ENCODE measurements at places on chromosomes 7 and 10.

DNA sequence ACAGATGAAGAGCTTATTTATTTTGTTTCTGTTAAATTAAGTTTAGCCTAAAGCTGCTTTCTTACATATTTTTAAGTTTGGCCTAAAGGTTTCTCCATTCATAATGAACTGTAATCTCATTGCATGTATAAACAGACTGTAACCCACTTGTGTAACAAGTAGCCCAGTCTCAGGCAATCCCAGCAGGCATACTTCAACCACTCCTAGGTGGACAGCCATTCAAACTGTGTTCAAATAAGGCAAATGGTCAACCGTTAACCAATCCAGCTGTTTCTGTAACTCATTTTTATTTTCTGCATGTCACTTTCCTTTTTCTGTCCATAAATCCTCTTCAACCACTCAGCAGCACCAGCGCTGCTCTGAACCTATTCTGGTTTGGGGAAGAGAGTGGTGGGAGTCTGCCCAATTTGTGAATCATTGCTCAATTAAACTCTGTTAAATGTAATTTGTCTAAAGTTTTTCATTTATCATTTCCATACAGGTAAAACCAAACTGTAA lies 35.9 kb downstream of the PHYHIPL start:
- no peak overlapping the region for H3K4me3 ChIP-seq
- H3K4me1 ChIP-seq = no peaks in the 10 kb centered on the region
- H3K27me3 ChIP-seq = no peaks in the 10 kb centered on the region
- H3K36me3 ChIP-seq = no peaks in the 10 kb centered on the region
- H3K27ac ChIP-seq = no peak overlapping the region

- no peaks in the 10 kb centered on the region for H3K4me1 ChIP-seq
- no peaks in the 10 kb centered on the region for H3K27me3 ChIP-seq
- no peak overlapping the region for H3K4me3 ChIP-seq
- no peak overlapping the region for H3K27ac ChIP-seq
- no peaks in the 10 kb centered on the region for H3K36me3 ChIP-seq
- DNase-seq = no peak
Observed at GRCh38 chr7:100496509-100496908, 12.8 kb downstream of the NYAP1 start.

- H3K4me3 ChIP-seq = no peak overlapping the region
- H3K36me3 ChIP-seq = no peaks in the 10 kb centered on the region
- no peak for DNase-seq
- H3K27ac ChIP-seq = no peak overlapping the region
Observed at GRCh38 chr10:63696205-63696604, 175.0 kb downstream of the REEP3 start.

DNA sequence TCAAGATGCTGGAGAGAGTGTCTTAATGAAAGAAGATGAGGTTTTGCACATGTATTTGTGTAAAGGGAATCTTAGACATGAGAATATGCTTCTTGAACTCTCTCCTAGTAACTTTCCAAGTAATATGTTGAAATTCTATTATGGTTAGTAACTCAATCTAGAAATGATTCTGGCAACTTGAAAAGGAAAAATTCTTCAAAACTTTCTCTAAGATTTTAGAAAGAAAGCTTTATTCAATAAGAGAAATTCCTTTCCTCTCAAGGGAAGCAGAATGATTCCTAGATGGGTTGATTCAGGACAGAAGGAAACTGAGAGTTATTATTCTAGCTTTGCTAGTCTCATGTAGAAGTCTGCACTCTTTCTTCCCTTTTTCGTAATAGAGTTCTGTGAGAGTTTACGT lies 364.3 kb upstream of the PLXDC2 start:
- H3K4me3 ChIP-seq = no peak overlapping the region
- no peak for DNase-seq
- H3K36me3 ChIP-seq = no peaks in the 10 kb centered on the region

GRCh38 chr7:99559175-99559915 lies 903 bp downstream of the ZNF655 start:
- H3K4me1 ChIP-seq = peaks cover 16% of the 10 kb centered on the region
- peak overlapping the region; percentile 89 for H3K4me3 ChIP-seq
- no peaks in the 10 kb centered on the region for H3K27me3 ChIP-seq
- peaks cover 29% of the 10 kb centered on the region for H3K36me3 ChIP-seq

DNA sequence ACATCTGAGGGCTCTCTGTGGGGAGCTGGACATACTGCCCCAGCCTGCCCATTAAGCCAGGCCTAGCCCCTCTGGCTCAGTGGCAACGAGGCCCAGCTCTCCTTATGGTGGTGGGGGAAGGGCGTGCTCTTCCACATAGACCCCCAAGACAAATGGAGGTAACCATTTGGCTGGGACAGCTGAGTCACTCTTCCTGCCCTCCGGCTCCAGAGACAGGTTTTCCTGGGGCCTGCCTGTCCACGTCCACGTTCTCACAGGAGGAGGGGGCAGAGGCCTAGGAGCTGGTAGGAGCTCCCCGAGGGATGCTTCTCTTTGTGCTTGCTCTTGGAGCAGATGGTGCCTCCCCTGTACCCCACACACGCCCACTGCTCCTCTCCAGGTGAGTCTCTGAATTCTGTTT lies 33.5 kb downstream of the TSPAN15 start:
- no peak for DNase-seq
- no peaks in the 10 kb centered on the region for H3K36me3 ChIP-seq
- H3K4me3 ChIP-seq = no peak overlapping the region
- H3K27ac ChIP-seq = no peak overlapping the region

DNA sequence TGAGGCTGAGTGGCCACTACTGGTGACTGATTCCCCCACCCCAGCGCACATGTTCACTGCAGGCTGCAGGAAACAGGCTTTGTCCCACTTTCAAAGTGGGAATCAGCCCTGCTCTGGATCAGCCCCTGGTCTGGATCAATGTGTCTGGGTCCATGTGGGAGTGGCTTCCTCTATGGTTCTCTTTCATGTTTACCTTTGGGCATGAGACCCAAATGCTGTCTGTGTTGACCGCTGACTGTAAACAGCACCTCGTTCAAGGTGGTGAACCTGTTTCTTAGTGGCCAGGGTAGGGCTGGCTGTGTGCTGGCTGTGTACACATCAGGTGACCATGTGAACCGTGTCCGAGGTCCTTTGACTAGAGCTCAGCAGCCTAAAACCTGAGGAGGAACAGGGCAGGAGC lies 121.8 kb downstream of the CAMK1D start:
- peaks cover 14% of the 10 kb centered on the region for H3K4me1 ChIP-seq
- no peaks in the 10 kb centered on the region for H3K36me3 ChIP-seq
- no peak overlapping the region for H3K4me3 ChIP-seq
- no peak overlapping the region for H3K27ac ChIP-seq
- H3K27me3 ChIP-seq = no peaks in the 10 kb centered on the region

DNA sequence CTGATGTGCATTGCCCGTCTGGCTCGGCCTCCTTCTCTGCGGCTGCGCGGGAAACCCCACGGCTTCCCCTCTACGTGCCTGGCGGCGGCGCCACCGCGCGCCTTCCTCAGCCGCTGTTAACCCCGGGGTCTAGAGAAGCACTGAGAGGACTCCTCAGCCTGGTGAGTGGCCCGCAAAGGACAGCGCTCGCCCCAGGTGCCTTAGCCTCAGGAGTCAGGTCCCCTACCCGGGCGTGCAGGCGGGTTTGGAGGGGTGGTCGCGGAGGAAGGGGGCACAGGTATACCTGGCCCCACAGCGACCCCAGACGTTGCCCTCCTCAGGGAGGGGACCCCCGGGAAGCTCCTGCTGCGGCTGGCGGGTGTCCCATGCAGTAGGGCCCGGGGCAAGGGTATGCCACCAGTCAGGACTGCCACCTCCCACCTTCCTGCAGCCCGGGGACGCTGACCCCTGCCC lies 51.0 kb downstream of the ARL5B start:
- no peak overlapping the region for H3K27ac ChIP-seq
- H3K4me3 ChIP-seq = no peak overlapping the region
- no peaks in the 10 kb centered on the region for H3K27me3 ChIP-seq
- H3K36me3 ChIP-seq = no peaks in the 10 kb centered on the region

DNA sequence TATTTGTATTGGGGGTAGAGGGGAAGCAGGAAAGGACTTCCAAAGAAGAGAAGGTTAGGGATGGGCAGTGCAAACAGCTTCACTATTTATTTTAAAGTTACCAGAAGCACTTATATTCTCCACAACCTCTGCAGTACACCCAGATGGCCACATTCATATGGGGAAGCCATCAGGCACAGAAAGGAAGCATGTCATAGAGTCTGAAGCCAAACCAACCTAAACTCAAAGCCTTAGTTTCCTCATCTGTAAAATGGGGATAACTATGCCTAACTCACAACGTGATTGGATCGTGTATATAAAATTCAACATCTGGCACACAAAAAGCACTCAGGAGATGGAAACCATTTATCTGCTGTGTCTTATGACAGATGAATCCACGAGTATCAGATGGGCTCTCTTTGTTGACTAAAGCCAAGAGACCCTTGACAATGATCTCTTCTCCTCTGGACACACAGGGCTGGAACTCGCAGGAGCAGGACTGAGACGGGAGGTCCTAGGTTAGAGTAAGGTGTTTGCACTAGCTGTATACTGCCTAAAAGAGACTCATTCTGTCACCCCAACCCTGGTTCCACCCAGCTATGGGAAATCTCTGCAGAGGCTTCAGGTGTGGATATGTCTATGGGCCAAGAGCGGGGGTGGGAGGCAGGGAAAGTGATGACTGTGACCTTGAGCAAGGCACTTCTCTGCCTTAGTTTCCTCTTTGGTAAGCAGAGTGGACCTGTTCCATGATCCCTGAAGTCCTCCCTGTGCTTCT lies 1.8 kb downstream of the KIAA1549 start:
- no peaks in the 10 kb centered on the region for H3K27me3 ChIP-seq
- H3K4me1 ChIP-seq = peaks cover 13% of the 10 kb centered on the region
- H3K36me3 ChIP-seq = no peaks in the 10 kb centered on the region
- H3K4me3 ChIP-seq = peak overlapping the region; percentile 47

GRCh38 chr7:100854146-100854895 lies 1.8 kb downstream of the SLC12A9 start:
- DNase-seq = no peak
- no peaks in the 10 kb centered on the region for H3K36me3 ChIP-seq
- no peaks in the 10 kb centered on the region for H3K4me1 ChIP-seq
- H3K4me3 ChIP-seq = no peak overlapping the region
- H3K27ac ChIP-seq = no peak overlapping the region

GRCh38 chr10:18414061-18414460 lies 237.3 kb downstream of the NSUN6 start:
- DNase-seq = no peak
- no peaks in the 10 kb centered on the region for H3K4me1 ChIP-seq
- H3K36me3 ChIP-seq = no peaks in the 10 kb centered on the region
- no peak overlapping the region for H3K27ac ChIP-seq

DNA sequence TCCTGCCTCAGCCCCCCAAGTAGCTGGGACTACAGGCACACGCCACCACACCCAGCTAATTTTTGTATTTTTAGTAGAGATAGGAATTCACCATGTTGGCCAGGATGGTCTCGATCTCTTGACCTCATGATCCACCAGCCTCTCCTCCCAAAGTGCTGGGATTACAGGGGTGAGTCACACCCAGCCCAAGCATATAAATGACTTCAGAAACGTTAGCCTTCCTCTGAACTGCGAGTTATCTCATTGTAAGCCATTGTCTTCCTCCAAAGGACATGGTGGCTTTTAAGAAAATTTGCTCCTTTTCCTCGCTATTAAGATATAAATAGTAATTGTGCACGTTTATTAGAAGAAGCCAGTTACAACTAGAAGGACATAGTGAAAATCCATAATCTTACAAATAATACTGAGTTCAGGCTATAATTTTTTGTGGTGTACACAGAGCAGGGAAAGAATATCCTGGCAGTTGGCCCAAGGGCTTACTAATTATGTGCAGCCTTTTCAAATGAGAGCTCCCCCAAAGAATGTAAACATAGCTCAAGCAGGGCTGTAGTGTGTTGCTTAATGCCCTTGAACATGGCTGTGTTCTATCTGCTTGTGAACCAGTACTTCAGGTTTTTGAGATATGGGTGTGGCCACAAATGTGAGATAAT lies 495.8 kb downstream of the PARD3 start:
- peaks cover 21% of the 10 kb centered on the region for H3K4me1 ChIP-seq
- no peaks in the 10 kb centered on the region for H3K36me3 ChIP-seq
- peak; percentile 55 for DNase-seq
- H3K27ac ChIP-seq = peak overlapping the region; percentile 49
- no peaks in the 10 kb centered on the region for H3K27me3 ChIP-seq

DNA sequence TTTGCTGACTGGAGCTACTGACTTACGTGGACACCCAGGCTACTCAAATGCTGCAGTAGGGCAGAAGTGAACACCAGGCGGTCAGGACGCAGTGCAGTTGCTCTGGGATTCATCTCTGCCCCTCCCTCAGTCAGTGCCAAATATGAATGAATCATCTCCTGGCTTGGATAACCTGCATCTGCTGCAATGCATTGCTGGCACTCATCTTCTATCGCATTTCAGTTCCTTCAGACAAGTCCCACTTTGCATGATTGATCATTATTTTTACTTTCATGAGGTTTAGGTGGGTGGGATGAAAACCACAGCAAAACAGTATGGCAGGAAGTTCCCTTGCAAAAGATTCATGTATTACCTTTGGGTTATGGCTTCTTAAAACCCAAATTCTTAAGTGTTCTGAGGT lies 224.6 kb upstream of the NRP1 start:
- no peaks in the 10 kb centered on the region for H3K36me3 ChIP-seq
- no peak overlapping the region for H3K4me3 ChIP-seq
- no peak for DNase-seq
- no peaks in the 10 kb centered on the region for H3K4me1 ChIP-seq

GRCh38 chr10:13614530-13615332 lies 28.0 kb downstream of the PRPF18 start:
- H3K4me3 ChIP-seq = no peak overlapping the region
- peaks cover 8% of the 10 kb centered on the region for H3K36me3 ChIP-seq
- H3K27ac ChIP-seq = no peak overlapping the region
- DNase-seq = no peak
- H3K4me1 ChIP-seq = no peaks in the 10 kb centered on the region
- no peaks in the 10 kb centered on the region for H3K27me3 ChIP-seq

DNA sequence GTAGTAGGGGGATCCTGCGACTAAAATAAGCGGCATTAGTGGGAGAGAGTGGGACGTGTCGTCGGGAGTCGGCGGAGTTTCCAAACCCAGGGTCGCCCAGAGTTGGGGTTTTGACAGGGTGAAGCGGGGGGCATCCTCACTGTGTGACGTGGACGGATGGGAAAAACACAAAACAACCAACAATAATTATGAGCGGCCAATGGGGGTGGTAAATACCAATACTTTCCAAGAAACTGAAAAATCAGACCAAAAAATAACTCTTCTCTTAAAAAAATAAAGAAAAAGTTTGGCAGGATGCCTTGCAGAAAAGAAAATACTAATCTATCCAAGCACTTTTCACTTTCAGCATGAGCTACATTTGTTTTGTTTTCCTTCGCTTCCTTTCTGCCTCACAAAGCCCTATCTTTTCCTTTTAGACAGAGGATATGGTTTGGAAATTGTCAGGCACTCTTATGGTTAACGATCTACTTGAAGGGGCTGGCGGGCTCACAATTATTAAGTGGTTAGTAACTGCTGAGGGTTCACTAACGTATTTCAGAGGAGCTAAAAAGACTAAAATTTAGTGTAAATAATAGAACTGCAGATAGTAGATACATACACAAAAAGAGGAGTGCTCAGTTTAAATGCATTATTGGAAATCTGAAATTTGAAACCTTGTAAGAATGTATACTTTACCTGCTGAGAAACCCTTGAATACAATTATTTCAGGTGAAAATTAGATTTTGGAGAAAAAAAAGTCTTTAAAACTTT lies 802 bp upstream of the CDK6 start:
- no peaks in the 10 kb centered on the region for H3K27me3 ChIP-seq
- H3K4me3 ChIP-seq = peak overlapping the region; percentile 79
- H3K4me1 ChIP-seq = peaks cover 4% of the 10 kb centered on the region
- no peak for DNase-seq
- H3K36me3 ChIP-seq = no peaks in the 10 kb centered on the region
